ENCODE measurements at places on chromosomes 5 and 9. TPM values are rescaled to one million over a fixed set of nuclear protein-coding genes. Genes with fewer than 3 reads are reported as not detected.

The ENG gene
- total RNA-seq, result 24.3 TPM

- DNase-seq, result no peak
These were observed 288.8 kb upstream of the ADAMTSL1 start for GRCh38 chr9:18185196-18185595.

GRCh38 chr5:39451276-39451941 lies 26.6 kb upstream of the DAB2 start:
- no peak for DNase-seq

The IFNA21 gene
- not detected for total RNA-seq

Measured in activated CD8-positive, alpha-beta T cell treated with anti-CD3 and anti-CD28 coated beads, Interleukin-2, amount 10 ng/mL, durations not matched to agents 7 days and 5 days (primary cell).